ENCODE measurements at places on chromosomes 7 and 10. TPM values are rescaled to one million over a fixed set of nuclear protein-coding genes. Genes with fewer than 3 reads are reported as not detected.

NDUFB8 gene
- total RNA-seq = 220 TPM

PKD1L1 gene
- 1.8 TPM for total RNA-seq

GBF1 gene
- 44.3 TPM for total RNA-seq

OR6V1 gene
- not detected for total RNA-seq

SAMD8 gene
- 17.5 TPM for total RNA-seq

KAT6B gene
- total RNA-seq = 4.4 TPM

FAM25A gene
- total RNA-seq = not detected

RABGEF1 gene
- 15.1 TPM for total RNA-seq

LIPM gene
- not detected for total RNA-seq

HILPDA gene
- total RNA-seq = 8.7 TPM

ANK3 gene
- total RNA-seq = 3.1 TPM

OR13A1 gene
- not detected for total RNA-seq

CELF2 gene
- 15.6 TPM for total RNA-seq
